ENCODE measurements at places on chromosomes 11 and 22.

GRCh38 chr11:134862587-134863195 is 450.6 kb upstream of the B3GAT1 start:
- DNase-seq, result no peak

DNA sequence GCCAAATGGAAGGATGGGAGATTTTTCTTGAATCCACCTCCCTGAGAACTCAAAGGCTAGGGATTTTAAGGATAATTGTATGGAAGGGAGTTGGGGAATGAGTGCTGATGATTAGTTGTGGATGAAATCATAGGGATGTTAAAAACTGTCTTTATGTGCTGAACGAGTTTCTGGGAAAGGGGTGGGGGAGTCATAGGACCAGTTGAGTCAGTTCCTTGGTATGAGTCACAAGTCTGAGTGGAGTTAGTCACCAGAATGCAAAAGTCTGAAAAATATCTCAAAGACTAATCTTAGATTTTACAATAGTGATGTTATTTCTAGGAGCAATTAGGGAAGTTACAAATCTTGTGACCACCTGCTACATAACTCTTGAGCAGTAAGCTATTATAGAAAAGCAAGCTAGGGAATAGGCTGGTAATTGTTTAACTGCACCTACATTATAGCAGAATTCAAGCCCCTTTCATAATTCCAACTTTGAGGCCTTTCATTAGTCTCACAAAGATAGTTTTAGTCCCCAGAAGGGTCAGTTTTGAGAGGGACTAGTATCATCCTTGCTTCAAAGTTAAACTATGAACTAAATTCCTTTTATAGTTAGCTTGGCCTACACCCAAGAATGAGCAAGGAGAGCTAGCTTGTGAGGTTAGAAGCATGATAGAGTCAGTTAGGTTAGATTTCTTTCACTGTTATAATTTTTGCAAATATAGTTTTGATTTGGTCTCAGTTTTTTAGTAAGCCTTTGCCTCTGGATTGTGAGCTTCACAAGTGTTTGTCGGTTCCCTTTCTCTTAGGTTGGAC is 668.0 kb downstream of the ETS1 start:
- DNase-seq, result peak; percentile 18

GRCh38 chr11:126405906-126406305 is 50.4 kb downstream of the ST3GAL4 start:
- peak; percentile 48 for DNase-seq

GRCh38 chr11:64103277-64103985 is 62.5 kb downstream of the MACROD1 start:
- no peak for DNase-seq

DNA sequence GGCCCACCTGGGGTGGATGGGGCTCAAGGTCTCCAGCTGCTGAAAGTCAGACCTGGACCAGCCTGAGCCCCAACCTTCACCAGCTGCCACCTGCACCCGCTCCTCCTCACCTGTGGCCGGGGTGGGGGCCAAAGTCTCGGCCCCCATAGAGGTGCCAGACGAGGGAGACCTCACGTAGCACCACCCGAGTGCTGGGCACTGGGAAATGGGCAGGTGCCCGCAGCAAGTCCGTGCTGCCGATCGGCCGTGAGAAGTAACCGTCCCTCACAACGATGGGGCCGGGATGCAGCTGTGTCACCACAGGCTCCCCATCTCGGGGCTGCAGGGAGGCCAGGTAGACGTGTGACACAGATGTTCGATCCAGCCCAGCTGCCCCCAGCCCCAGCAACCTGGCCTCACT is 16.2 kb downstream of the ATG2A start:
- DNase-seq, result no peak

- no peak for DNase-seq
Measured at GRCh38 chr11:76322540-76322939, 58.4 kb downstream of the THAP12 start.

GRCh38 chr22:36806835-36807234 is 10.0 kb downstream of the PVALB start:
- DNase-seq, result no peak

DNA sequence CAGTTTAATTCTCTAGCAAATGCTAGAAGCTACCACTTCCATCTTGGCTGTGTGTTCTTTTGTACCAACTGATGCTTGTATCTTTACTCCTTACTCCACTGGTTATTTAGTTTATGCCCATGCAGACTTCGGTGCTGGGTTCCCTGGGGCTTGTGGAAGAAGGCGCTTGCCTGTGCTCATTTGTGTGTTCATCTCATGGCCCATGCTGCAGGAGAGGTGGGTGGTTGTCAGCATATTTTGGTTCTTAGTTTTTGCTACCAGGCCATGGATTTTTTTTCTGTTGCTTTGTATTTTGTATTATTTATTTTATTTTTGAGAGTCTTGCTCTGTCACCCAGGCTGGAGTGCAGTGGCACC is 22.4 kb downstream of the MICAL2 start:
- no peak for DNase-seq

DNA sequence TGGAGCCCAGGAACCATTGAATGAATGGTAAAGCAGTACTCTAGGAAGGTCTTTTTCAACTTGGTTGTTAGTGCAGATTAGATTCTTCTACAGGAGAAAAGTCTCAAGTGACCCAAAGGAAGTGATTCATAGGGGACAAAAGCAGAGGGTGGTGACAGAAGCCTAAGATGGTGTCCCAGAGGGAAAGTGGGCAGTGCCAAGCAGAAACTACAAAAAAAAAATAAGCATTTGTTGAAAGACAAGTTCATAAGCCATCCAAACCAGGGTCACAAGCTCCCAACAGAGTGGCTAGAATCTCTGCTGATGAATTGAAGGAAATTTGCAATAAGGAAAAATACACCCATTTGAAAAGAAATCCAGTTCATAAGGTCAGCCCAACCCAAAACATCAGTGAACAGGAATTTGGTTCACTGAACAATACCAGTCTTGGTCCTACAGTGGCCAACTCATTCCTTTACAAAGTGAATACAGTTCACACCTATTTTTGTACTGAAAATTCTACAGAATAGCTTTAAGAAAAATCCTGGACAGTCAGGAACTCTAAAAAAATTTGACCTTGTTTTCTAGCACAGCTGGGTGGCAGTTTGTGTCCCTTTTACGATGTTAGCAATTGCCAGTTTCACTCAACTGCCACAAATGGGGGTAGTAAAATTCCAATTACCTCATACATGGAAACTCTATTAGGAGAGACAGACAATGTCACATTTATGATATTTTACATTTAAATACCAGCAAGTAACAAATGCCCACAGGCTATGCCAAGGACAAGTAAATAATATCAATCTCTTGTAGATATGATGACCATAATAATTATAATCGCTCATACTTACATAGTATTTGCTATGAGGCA is 21.6 kb upstream of the NUP160 start:
- DNase-seq, result peak; percentile 8

GRCh38 chr11:21650961-21651360 is 541.9 kb upstream of the ANO5 start:
- no peak for DNase-seq

DNA sequence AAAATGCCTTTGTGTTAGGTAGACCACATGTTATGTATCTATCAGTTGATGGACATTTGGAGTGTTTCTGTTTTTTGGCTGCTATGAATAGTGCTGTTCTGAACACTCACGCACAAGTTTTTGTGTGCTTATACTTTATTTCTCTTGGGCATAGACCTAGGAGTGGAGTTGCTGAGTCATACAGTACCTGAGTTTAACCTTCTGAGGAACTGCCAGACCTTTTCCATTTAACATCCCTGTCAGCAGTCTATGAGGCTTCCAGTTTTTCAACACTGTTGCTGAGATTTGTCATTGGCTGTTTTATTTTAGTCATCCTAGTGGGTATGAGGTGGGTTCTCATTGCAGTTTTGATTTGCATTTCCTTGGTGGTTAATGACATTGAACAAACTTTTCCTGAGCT is 4.4 kb downstream of the CTTN start:
- DNase-seq, result no peak

- no peak for DNase-seq
Measured at GRCh38 chr11:128828350-128828749, 38.7 kb downstream of the KCNJ1 start.

DNA sequence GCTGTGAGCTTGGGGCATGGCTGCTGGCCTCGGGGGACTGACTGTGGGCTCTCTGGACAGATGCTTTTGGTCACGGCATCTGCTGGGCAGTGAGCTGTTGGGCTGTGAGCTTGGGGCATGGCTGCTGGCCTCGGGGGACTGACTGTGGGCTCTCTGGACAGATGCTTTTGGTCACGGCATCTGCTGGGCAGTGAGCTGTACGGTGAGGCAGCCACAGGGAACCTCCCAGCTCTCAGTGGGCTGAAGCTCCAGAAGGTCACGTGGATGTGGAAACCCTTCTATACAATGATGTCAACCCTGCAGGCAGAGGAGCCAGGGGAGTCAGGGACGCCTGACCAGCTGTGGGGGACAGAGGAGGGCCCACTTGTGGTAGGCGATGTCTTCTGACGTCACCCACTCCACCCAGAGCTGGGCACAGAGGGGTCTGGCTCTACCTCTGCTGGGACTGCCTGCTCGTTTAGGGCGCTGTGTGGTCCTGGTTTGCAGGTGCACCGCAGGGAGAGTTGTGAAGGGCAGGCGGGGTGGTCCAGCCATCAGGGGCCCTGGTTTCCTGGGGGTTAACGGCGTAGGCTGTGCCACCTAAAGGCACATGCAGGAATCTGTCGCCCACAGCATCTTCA is 1331.3 kb downstream of the BRD1 start:
- no peak for DNase-seq

GRCh38 chr22:39923696-39924095 is 22.8 kb downstream of the GRAP2 start:
- no peak for DNase-seq

DNA sequence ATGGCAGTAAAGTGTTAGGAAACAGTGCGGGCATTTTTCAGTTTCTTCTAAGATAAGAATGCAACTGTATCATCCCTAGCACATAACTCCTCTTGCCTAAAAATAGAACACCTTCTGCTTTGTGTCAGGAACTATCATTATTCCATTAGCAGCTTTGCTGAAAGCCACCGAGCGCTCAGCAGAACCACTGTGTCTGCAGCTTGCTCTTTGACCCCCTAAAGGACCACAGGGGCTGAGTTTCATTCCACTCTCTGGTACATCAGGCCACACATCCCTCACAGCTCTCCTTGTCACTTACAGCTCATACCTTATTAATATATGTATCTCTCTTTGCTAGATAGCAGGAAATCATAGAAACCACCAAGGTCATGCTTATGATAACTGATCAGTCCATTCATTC is 360.2 kb downstream of the KCNA4 start:
- no peak for DNase-seq
